NCI-H1694 treated with DMSO at 0.1 percent for 48 hours (cell line): ENCODE measurements at places on chromosomes 1 and 21.
A peak's percentile ranks its signal among the peaks of the same experiment; 100 is the strongest.

DNA sequence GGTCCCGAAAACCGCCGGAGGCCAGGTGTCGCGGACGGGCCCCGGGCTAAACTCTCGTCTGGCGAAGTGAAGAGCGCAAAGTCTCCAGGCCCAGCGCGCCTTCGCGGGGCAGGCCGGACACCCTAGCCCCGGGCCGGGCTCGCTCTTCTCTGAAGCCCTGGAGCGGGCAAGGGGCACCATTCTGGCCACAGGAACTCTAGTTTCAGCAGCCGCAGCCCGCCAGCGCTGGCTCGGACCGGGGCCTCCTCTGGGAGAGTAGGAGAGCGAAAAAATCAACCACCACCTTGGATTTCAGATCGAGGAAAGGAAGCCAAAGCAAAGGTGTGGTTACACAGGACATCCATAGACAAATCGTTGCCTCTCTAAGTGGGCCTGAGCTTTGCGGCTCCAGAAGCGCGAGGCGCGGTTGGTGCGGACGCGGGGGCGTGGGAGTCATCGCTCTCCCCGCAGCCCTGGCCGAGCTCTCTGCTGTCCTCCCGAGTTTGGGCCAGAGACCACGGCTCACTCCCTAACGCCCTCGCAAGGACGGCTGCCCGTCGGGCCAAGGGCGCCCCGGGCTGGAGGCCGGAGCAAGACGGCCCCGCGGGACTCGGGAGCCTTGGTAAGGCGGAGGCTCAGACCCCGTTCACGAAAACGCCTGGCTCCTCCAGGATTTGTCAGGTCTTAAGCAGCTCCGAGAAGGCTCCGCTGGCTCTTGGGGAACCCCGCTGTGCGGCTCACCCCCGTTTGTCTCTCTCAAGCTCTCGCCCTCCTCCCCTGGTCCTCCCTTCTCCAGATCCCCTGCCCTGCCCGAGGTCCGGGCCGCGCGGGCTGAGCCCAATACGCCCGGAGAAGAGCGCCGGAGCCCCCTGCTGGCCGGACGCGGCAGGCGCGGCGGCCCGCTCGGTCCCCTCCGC is 132.9 kb upstream of the DPYD start:
- peak; percentile 29 for DNase-seq

DNA sequence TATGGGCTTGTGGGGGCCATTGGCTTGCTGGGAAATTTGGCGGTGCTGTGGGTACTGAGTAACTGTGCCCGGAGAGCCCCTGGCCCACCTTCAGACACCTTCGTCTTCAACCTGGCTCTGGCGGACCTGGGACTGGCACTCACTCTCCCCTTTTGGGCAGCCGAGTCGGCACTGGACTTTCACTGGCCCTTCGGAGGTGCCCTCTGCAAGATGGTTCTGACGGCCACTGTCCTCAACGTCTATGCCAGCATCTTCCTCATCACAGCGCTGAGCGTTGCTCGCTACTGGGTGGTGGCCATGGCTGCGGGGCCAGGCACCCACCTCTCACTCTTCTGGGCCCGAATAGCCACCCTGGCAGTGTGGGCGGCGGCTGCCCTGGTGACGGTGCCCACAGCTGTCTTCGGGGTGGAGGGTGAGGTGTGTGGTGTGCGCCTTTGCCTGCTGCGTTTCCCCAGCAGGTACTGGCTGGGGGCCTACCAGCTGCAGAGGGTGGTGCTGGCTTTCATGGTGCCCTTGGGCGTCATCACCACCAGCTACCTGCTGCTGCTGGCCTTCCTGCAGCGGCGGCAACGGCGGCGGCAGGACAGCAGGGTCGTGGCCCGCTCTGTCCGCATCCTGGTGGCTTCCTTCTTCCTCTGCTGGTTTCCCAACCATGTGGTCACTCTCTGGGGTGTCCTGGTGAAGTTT is 550 bp downstream of the RXFP4 start:
- DNase-seq = no peak

GRCh38 chr1:248787430-248787829 is 31.9 kb upstream of the LYPD8 start:
- DNase-seq = no peak

DNA sequence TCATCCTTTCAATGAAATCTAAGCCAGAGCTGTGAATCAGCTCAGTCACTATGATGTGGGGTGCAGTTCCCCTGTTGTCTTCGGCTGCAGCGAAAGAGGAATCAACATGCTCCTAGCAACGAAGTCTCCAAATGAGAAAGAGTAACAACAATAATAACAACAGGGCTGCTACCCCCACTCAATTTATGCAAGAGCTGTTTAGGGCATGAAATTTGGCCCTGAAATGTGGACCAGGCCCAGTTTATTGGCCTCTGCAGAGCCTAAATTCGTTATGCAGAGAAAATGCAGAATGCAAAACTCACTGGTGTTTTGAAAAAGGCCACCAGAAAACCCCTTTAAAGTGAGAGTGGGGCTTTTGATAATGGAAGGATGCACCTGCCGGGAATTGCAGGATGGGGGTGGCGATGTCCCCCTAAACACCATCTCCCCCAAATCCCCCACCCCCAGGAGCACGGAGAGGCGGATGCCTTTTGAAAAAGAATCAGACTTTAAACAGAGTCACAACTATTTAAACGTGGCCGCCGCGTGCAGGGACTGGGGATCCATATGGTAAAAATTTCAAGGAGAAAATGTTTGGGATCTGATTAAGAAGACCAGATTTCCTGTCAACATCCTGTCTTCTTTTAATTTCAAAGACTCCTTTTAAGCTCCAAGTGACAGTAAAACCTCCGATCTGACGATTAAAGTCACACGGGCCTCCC is 1.9 kb downstream of the RUNX3 start:
- DNase-seq = no peak

- no peak for DNase-seq
Observed at GRCh38 chr1:29602203-29602602, 365.9 kb downstream of the PTPRU start.

GRCh38 chr1:23023174-23023845 is 4.0 kb downstream of the KDM1A start:
- DNase-seq = no peak

DNA sequence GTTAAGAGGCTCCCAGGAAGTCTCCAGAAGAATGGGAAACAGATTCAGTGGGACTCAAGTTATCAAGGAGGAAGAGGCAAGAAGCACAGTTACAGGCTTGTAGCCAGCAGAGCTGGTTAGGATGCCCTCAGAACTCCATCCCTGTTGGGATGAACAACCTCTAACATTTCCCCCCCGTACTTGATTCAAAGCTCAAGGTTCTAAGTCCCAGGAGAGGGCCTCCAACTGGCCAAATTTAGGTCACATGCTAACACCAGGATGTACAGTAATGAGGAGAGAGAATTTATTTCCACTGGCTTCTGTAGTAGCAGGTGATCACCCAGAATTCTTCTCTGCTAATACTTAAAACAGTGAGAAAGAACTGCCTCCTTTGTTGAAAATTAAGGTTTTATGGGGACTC is 22.3 kb upstream of the HSPA13 start:
- DNase-seq = no peak

GRCh38 chr1:13816016-13816760 is 116.2 kb downstream of the PRDM2 start:
- DNase-seq = no peak

GRCh38 chr1:228900886-228901392 is 165.7 kb downstream of the RHOU start:
- DNase-seq = no peak

- DNase-seq = no peak
Observed at GRCh38 chr1:210397252-210397651, 68.5 kb downstream of the HHAT start.

DNA sequence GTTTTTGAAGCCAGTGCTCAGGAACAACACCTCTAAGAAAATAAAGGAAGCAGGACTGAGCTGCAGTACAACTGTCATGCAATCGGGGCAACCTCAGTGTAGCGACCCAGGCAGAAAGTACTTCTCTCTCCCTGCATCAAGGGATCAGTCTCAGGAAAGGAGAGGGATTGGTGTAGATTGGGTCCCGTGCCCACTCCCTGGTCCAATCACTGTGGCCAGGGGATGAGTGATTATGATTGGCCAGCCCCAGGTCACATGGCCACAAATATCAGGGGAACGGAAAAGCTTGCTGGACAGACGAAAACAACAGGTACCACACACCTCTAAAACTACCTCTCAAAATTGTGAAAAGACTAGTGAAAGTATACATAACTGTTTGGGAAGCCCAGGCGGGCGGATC is 136.2 kb upstream of the F3 start:
- DNase-seq = no peak

GRCh38 chr1:28281608-28282425 is 22.5 kb downstream of the SESN2 start:
- DNase-seq = no peak

- no peak for DNase-seq
Observed at GRCh38 chr1:214566158-214567104, 15.0 kb upstream of the PTPN14 start.

GRCh38 chr1:172219966-172220365 is 200.5 kb upstream of the C1orf105 start:
- no peak for DNase-seq

DNA sequence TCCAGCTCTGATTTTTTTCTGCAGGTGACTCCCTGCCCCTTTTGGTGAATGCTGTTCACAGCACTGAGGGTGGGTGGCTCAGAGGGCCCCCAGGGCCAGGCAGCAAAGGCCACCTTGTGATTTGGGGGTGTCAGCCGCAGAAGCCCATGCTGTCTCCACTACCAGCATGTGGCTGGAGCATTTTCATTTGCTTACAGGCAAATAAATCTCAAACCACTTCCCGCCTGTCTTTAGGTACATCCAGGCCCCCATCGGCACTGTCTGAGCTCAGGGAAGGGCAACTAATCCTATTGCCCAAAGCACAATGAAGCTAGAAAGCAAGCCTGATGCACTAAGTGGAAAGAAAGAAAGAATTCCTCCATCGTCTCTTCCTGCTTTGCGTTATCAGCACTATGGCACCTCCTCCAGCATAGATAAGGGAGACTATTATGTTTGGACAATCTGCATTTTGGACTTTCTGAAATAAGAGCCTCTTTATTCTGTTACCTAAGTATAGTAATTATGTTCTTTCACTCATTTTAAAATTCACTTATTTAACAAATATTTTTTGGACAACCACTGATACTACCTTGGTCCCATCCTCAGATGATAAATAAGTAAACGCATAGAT is 100.5 kb upstream of the TLR5 start:
- no peak for DNase-seq

- DNase-seq = no peak
Observed at GRCh38 chr1:88139633-88140032, 544.4 kb upstream of the PKN2 start.

- DNase-seq = no peak
Observed at GRCh38 chr1:55257958-55258357, 42.8 kb upstream of the USP24 start.

GRCh38 chr1:172883844-172884243 is 166.9 kb downstream of the TNFSF18 start:
- no peak for DNase-seq

DNA sequence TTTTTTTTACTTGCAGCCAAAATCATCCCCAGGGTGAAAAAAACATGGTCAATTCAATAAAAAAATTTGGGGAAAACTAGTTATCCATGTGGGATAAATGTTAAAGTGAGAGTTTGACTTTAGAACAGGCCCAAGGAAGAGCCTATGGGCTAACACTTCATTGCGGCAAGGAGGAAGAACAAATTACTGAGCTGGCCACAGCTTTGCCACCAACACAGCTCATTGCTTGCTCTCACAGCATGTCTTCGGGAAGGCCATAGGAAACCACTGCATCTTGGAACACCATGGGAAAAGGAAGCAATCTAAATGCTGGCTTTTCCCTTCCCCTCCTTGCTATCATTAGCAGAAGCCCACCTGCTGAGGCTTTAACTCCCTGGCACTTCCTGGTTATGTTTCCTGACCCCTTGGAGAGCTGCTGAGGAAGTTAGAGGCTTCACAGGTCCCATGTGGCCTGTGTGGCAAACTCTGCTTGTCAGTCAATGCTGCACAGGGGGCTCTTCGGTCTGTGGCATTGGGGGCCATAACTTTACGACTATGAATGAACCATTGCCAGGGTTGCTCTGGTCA is 86.0 kb downstream of the SLC25A24 start:
- DNase-seq = no peak

- DNase-seq = no peak
Observed at GRCh38 chr21:36193200-36193599, 36.6 kb downstream of the DOP1B start.

DNA sequence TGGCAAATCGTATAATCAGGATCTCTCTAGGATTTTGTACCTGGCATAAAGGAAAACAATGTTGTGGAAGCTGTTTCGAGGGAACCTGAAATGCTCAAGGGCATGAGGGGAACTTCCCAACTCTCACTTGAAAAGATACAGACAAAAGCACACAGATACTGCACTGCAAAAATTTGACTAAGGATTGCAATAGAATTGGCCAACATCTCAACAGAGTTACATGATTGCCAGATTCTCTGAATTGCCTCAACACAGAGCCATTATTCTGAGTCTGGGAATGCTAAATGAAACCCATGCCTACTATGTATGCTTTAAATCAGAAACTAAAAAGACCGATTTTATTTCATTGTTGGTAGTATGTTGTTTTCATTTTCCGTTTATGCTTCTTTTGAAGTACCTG is 16.0 kb downstream of the KRTAP19-8 start:
- no peak for DNase-seq

GRCh38 chr1:26529655-26530409 is at the start of gene RPS6KA1:
Gene RPS6KA1 (plus strand): TSS chr1:26529761. CDS start chr1:26529921, 160 bp downstream.
- peak; percentile 36 for DNase-seq

GRCh38 chr1:174550296-174550695 is 102.5 kb downstream of the GPR52 start:
- DNase-seq = no peak

GRCh38 chr1:162062542-162063015 is 6.9 kb upstream of the NOS1AP start:
- peak; percentile 23 for DNase-seq
